ENCODE measurements at places on chromosomes 12 and 14. TPM values are rescaled to one million over a fixed set of nuclear protein-coding genes. Genes with fewer than 3 reads are reported as not detected.
A peak's percentile ranks its signal among the peaks of the same experiment; 100 is the strongest.

DNA sequence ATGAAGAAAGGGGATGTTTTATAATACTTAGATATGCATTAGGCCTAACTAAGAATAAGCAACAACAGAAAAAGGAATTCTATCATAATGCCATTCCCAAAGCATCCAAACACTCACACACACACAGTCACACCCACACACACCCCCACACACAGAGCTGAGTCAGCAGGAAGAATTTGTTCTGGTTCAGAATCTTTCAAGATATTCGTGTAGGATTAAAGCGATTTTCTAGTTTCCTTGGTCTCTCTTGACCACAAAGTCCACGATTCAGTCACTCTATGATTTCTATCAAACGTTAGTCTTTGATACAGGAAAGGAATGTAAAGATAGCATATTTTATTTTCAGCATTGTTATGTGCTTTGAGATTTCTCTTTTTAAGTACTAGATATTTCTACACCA lies 382.6 kb upstream of the DCN start:
- H3K27ac ChIP-seq, result no peak overlapping the region
- no peak overlapping the region for H3K4me3 ChIP-seq
- H3K27me3 ChIP-seq, result no peaks in the 10 kb centered on the region
- H3K4me1 ChIP-seq, result peaks cover 5% of the 10 kb centered on the region
- H3K36me3 ChIP-seq, result no peaks in the 10 kb centered on the region
- peak; percentile 50 for DNase-seq

OAS3 gene
- total RNA-seq, result 37.1 TPM

BATF gene
- total RNA-seq, result not detected

SDR9C7 gene
- 0.17 TPM for total RNA-seq

DNA sequence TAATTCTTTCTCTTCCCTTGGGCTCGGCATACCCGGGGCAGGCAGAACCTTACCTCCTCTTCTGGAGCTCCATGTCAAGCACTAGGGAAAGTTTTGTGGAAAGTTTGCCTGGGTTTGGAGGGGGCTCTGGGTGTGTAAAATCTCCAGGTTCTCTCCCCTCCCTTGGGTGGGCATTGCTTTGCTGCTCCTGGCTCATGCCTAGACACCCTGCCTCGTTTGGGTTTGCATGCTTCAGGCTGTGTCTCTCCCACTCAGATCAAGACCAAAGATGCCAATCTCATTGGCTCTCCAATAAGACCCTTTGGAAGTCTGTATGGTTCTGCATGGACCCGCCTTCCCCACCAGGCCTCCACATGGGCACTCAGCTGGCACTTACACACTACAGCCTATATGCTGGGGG lies 6.2 kb upstream of the KRT2 start:
- H3K27ac ChIP-seq, result no peak overlapping the region
- no peak for DNase-seq
- H3K27me3 ChIP-seq, result peaks cover 27% of the 10 kb centered on the region
- H3K4me3 ChIP-seq, result no peak overlapping the region
- no peaks in the 10 kb centered on the region for H3K36me3 ChIP-seq

GRCh38 chr12:47817272-47818006 lies 2.3 kb downstream of the HDAC7 start:
- H3K27ac ChIP-seq, result peak overlapping the region; percentile 44
- no peaks in the 10 kb centered on the region for H3K36me3 ChIP-seq
- peaks cover 67% of the 10 kb centered on the region for H3K4me1 ChIP-seq
- DNase-seq, result no peak
- no peaks in the 10 kb centered on the region for H3K27me3 ChIP-seq

- no peaks in the 10 kb centered on the region for H3K4me1 ChIP-seq
- H3K27me3 ChIP-seq, result peaks cover 3% of the 10 kb centered on the region
- no peak for DNase-seq
Observed at GRCh38 chr14:26216786-26217185, 381.0 kb downstream of the NOVA1 start.

TAS2R50 gene
- total RNA-seq, result 0.60 TPM

CRACR2A gene
- total RNA-seq, result 0.96 TPM

- H3K27ac ChIP-seq, result no peak overlapping the region
- H3K4me1 ChIP-seq, result peaks cover 28% of the 10 kb centered on the region
- peak; percentile 20 for DNase-seq
- no peaks in the 10 kb centered on the region for H3K27me3 ChIP-seq
- H3K4me3 ChIP-seq, result no peak overlapping the region
Observed at GRCh38 chr12:28026701-28027100, 54.2 kb upstream of the PTHLH start.

GPRC5D gene
- total RNA-seq, result not detected

DNA sequence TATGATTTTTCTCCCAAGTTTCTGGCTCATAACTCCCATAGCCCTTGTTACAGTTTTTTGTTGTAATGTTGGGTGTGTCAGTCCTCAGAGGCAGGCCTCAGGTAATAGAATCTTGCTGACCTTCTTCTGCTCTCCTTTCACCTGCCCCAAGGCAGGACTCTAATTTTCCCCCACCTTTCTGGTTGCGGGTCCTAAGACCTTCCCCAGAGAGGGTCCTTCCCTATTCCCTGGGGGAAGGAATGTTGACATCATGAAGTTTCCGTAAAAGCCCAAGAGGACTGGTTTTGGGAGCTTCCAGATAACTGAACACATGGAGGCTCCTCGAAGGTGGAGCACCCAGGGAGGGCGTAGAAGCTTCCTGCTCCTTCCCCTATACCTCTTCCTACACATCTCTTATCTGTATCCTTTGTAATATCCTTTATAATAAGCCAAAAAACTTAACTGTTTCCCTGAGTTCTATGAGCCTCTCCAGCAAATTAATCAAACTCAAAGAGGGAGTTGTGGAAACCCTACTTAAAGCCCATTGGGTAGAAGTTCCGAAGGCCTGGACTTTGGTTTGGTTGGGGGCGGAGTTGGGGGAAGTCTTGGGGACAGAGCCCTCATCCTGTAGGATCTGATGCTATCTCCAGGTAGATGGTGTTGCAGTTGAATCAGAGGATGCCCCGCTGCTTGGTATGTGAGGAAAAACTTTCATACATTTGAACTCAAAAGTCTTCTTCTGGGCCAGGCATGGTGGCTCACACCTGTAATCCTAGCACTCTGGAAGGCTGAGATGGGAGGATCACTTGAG lies 9.0 kb upstream of the TMED10 start:
- no peaks in the 10 kb centered on the region for H3K27me3 ChIP-seq
- no peak for DNase-seq
- no peak overlapping the region for H3K27ac ChIP-seq
- H3K4me1 ChIP-seq, result peaks cover 7% of the 10 kb centered on the region

All from astrocyte (in vitro differentiated cells and primary cell).